ENCODE measurements at places on chromosomes 11 and 22.

- DNase-seq: no peak
Observed at GRCh38 chr11:66371627-66372415, at the start of gene SLC29A2. TSS of gene SLC29A2 (minus strand) at chr11:66371760. CDS start at chr11:66371591, 169 bp downstream.

GRCh38 chr11:57318178-57318577 is 6.6 kb downstream of the TNKS1BP1 start:
- DNase-seq: no peak

GRCh38 chr22:26391623-26392022 is 37.4 kb upstream of the ASPHD2 start:
- DNase-seq: no peak

GRCh38 chr11:101914341-101914737 is 471 bp upstream of the CEP126 start:
- DNase-seq: no peak

DNA sequence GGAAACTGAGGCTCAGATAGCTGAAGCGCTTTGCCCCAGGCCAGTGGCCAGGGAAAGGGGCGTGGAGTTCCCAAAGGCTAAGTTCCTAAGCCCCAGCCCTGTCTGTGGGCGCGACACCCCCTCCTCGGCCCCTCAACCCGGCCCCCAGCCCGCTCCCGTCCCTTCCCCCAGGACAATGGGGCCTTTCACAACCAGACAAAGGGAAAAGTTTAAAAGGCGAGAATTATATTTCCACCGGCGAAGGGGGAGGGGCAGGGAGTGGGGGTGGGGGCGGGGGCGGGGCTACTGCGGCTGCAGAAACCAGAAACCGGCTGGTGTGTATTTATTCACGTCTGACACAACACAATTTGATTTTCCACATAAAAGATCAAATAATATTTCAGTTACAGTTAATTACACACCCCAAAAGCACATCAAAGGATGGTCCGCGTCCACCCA is 192.1 kb downstream of the MN1 start:
- no peak for DNase-seq

DNA sequence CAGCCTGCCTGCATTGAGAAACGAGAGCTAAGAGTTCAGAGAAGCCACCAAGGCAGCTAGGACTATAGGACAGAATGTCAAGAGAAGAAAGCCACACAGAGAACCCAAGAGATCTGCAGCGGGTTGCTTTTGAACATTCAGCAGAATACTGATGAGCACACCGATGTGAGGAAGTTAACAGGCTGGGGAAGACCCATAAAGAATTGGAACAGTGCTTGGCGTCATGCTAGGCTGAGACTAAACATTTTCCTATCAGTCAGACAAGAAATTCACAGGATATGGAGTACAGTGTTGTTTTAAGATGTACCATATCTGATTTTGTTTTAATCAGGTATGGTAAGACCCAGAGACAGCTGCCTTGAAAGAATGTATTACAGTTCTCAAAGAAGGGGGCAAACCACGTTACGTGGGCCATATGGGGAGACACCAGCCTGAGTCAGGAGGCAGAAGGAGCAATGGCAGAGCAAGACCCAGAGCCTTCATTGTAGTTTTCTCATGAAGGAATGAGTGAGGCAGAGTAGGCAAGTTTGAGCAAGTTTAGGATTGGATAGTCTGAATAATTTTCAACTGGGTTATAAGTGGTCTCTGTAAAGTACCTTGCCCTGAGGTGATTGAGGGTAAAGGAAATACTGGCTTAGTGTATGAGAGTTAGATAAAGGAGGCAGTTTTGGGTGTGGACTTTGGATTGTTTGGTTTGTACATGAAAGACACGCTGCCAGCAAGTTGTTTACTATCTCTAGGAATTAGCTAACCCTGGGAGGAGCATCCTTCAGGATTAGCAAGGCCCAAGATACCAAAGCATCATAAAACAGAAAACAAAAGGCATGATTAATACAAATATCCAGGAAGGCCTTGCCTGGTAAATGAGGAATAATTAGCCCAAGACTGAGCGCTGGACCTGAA is 14.3 kb downstream of the LRRC75B start:
- no peak for DNase-seq

DNA sequence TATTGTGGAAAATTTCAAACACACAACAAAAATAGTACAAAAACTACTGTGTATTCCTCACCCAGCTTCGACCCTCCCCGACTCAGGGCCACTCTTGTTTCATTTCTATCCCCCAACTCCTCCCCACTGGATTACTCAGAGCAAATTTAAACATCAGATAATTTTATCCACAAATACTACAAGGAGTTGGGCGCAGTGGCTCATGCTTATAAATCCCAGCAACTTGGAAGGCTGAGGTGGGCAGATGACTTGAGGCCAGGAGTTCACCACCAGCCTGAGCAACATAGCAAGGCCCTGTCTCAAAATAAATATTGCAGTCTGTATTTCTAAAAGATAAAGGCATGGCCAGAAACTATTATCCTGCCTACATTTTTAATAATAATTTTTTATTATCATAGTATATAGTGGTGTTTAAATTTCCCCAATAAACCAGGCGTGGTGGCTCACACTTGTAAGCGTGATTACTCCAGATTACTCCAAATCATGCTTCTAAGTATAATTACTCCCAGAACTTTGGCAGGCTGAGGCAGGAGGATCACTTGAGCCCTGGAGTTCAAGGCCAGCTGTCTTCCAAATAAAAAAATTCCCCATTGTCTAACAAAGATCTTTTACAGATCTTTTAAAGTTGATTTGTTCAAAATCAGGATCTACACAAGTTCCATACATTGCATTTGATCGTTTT is 39.8 kb downstream of the LRRC32 start:
- no peak for DNase-seq

DNA sequence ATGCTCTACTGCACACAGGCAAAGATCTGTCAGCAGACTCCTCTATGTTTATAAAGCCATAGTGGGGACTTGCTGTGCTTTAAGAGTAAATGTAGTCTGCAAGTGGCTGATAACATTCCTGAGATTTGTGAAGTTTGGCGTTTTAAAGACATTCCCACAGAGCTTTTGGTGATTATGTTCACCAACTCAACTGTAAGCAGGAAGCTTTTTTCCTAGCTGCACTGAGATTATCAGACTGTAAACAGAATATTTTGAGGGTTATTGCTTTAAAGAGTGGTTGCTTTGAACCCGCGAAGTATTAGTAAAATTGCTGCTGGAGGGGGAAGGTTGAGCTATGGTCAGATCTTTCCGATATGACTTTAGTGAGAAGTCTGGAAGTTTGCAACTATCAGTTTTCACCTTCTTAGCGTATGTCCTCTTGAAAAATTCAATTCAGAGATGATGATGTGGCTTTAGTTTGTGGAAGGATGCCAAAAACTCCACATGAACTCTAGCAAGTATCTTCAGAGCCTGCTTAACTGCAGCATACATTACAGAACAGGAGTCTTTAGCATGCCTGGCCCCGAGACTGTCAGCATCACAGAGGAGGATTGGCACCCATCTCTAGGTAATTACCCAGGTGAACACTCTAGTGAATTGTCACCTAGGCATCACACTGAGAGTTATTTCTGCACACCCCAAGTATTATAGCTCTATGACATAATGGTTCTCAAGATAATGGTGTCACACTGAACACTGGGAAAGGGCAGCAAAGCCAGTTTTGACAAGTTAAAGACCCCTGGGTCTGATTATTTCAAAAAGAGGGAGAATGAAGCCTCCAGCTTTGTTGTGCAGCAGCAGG is 89.9 kb downstream of the MTNR1B start:
- DNase-seq: no peak

GRCh38 chr11:67289651-67290479 is 762 bp downstream of the ANKRD13D start:
- DNase-seq: peak; percentile 81

DNA sequence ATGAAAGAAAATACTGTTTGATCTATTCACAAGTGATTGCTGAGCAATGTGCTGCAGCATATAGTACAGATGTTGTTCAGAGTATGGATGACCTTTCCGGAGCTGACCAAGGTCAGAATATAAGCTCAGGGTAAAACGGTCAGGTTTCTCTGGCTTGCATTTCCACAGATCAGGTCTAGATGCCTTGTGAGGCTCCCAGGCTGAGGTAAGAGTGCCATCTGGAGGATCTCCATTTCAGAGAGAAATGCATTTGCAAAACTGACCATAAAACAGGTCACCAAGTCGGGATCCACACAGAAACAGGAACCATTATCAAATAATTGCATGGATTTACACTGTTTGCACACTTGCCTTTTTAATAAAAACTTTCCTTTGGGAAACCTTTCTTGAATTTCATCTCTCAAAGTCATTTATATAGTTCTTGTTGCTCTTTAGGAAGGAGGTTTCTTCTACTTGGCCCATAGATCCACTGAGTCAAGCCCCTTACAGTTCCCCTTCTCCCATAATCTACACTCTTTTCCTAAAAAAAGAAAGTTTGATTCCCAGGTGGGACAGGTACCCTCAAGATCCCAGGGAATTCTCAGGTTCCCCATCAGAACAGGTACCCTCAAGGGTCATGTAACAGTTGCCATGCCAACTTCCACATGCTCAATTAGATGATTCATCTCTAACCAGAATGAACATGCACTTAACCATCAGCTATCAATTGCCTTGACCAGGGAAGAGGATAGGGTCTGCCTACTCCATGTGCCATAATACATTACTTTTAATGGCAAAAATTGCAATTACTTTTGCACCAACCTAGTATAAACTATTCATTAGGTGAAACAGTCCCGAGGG is 25.0 kb upstream of the TMPRSS5 start:
- DNase-seq: no peak

- no peak for DNase-seq
Observed at GRCh38 chr22:42869888-42870480, 12.9 kb upstream of the ARFGAP3 start.

GRCh38 chr11:34358258-34358727 is 483 bp upstream of the ABTB2 start:
- no peak for DNase-seq

- no peak for DNase-seq
Observed at GRCh38 chr11:9808943-9809342, 145.1 kb downstream of the SWAP70 start.

DNA sequence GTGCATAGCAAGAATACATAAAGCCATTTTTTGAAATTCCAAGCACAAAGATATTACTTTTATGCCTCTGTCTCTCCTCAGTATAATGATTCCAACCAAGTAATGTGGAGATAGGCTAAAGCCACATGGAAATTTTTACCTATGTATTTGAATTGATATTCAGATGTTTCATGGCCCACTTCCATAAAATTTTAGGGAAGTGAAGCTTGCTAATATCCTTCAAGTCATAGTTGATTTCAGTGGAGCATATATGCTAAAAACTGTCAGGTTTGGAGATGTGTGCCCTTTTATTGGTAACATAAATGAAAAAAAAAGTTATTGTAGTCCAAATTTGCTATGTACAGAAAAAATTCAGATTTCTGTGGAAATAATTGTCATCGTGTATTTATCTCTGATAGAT is 12.3 kb downstream of the MS4A4E start:
- no peak for DNase-seq

DNA sequence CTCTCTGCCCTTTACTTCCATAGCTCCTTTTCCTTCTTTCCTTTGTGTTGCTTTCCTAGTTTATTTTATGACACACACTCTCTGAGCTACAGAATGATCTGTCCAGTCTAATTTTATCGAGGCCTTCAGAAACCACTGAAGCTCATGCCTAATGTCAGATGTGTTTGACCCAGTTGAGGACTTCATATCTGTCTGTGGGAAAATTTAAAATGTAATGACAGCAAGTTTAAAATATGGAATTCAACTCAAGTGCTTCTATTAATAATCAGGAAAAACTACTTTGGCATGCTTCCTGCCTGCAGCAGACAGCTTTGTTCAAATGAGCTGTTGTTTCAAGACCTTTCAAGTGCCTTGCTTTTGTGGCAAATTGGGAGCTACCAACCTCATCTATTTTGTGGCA is 261.8 kb upstream of the MTNR1B start:
- no peak for DNase-seq

GRCh38 chr22:25159028-25159427 is 40.6 kb upstream of the CRYBB3 start:
- DNase-seq: no peak

GRCh38 chr22:26927821-26928220 is 270.4 kb downstream of the MIAT start:
- no peak for DNase-seq

DNA sequence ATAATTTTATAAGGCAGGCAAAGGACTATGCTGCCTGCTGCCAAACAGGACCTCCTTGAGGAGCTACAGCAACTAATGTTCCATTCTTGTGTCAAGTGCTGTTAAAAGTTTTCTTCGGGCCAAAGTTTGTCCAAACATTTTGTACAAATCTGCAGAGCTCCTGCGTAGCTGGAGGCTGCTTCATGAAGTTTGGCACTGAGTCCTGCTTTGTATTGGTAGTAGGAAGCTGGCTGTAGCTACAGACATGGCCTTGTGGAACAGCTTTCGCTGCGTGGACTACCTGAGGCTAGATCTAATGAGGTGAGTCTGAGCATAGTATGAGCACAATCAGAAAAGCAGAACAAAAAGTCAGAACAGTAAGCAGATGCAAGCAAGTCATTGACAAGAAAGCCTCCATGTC is 528.1 kb downstream of the DLG2 start:
- no peak for DNase-seq

DNA sequence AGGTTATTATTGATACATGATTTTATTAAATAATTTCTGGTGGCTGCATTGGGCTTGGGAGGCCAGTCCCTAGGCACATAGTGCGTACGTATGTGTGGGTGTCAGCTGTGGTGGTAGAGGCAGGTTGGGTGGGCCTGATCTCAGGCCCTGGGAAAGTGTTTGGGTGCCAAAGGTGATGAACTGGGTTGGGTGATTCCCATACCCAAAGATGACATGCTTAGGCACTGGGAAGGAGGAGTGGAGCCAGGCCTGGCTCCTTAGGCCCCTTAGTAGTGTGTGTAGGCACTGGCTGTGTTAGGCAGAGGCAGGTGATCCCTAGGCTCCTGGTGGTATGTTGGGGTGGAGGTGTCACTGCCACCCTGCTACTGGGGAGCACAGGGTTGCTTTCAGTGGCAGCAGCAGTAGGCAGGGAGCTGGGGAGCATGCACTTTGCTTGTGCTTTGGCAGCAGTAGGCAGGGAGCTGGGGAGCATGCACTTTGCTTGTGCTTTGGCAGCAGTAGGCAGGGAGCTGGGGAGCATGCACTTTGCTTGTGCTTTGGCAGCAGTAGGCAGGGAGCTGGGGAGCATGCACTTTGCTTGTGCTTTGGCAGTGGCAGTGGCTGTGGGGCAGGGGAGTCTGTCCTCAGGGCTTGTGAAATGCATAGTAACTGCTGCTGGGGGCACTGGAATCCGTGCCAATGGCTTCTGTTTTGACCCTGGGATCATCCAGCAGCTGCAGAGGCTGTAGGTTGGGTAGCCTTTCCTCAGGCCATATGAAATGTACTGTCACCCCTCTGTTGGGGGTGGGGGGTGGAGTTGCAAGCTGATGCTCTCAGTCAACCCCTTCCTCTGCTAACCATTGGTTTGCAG is 84.4 kb downstream of the RRM1 start:
- no peak for DNase-seq

GRCh38 chr22:35838855-35839576 is 121.3 kb downstream of the APOL5 start:
- DNase-seq: no peak

- DNase-seq: no peak
Observed at GRCh38 chr11:133660202-133660568, 127.9 kb upstream of the OPCML start.

GRCh38 chr22:21632237-21632895 is at the start of gene CCDC116:
TSS of gene CCDC116 (plus strand) at chr22:21632760. CDS start at chr22:21633182, 422 bp downstream.
- DNase-seq: no peak
